Right lobe of liver (tissue), 6 donors: ENCODE measurements at places on chromosomes 7 and 10.

GRCh38 chr7:79666472-79666871 lies 213.0 kb upstream of the MAGI2 start:
- no peak for DNase-seq

DNA sequence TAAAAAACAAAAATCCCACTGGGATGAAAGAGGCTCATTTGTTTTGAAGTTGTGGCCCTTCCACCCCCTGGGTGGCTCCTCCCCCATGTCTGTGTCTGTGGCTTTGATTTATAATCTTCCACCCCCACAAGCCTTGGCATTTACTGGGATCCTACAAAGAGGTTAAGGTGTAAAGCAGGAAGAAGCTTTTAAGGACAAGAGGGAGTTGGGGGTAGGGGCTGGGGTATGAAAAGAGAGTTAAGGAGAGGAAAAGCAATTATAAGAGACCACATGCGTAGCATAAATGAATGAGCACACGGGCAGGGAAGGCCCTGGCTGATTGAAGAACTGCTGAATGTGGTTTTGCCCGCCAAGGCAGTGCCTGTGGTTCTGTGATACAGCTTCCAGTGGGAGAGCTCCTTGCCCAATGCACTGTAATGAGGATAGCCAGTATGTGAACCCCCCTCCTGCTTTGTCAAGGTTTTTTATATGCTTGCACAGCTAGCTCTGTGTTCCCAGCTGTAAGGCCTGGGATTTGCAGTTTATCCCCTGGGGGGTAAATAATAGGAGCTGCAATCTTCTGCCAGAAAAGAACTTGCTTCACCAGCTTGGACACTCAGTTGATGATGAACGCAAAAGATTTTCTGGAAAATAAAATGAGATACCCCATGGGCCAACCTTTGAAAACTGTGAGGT lies 34.7 kb upstream of the KMT2E start:
- DNase-seq, result no peak

DNA sequence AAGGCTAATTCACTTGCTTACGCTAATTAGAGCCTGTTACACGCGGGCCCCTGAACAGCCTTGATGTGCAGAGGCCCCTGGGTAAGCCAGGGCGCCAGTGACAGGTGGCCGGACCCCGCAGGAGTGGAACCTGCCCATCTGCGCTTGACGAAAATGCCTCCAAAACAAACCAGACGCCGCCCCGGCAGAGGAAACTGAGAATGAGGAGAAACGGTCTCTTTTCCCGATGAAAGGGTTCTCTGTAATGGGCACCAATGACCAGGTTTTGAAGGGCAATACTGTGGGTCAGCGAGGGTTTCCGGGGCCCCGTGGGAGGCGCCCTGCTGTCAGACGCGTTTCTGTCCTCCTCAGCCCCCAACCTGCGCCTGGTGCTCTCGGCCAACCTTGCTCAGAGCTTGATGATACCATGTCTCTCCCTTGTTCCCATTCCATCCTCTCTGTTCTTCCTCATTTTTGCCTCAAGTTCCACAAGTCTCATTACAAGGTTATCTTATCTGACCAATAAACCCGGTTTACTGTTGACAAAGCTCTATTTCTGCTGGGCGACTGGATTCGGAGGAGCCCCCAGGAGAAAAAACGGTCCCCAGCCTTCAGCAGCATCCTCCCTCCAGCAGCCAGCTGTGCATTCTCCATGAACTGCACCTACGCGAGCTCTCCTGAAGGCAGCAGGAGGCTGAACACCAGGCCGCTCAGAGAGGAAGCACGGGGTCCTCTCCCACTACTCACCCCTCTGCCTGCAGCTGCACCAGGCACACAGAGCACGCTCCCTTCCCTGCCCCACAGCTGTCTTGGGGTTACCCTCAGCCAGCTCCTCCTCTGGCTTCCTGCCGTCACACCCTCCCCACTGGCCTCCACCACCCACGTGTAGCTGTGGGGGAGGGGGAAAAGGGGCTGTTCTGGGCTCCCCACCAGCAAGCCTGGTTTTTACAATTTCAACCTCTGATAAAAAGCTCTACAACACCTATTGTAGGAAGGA lies 202.0 kb downstream of the MAD1L1 start:
- DNase-seq, result no peak

DNA sequence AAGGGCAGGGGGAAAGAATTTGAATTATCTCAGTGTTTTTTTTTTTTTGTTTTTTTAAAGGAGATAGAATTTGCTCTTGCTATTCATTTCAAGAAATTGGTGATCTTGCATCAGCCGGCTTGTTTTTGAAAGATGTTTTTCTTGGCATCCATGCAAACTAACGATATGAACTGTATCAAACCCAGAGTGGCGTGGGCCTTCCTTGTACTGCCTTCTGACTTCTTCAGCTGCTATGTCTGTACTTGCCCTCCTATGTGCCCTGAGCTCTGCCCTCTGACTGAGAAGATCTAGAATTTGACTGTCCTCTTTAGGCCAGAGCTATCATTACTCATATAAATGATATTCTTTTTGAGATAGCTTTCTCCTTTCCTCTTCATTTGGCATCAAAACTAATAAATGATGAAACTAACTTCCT lies 183.1 kb downstream of the EXOC4 start:
- no peak for DNase-seq

GRCh38 chr10:91381257-91381891 lies 28.8 kb upstream of the HECTD2 start:
- DNase-seq, result no peak

GRCh38 chr10:132226586-132227405 lies 40.0 kb downstream of the DPYSL4 start:
- DNase-seq, result no peak

GRCh38 chr7:114312649-114313048 lies 102.0 kb upstream of the FOXP2 start:
- no peak for DNase-seq

GRCh38 chr7:80362677-80363076 lies 149.2 kb downstream of the GNAT3 start:
- no peak for DNase-seq

DNA sequence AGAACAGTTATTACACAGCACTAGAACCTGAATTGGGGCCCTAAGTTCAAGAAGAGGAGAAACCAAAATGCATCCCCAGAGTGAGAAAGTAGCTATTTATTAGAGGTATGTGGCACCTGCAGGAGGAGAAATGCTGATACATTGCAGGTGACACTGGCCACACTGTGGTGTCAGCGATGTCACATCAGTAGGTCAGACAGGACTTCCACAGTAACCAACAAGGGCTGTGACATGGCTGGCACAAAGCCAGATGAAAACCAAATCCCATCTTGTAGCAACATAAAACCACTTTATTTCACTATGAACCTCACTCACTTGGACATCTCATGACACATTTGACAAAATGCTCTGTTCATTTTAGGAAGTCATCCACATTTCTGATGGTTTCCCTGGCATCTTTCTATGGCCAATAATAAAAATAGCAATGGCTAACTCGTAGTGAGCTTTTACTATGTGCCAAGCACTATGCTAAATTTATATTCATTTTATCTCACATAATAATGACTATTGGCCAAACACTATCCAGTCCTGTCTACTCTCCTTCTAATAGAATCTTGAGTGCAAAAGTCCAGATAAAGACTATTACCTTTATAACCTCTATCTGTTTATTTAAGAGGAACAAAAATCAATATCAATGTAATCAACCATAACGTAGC lies 154.2 kb downstream of the TSPAN12 start:
- DNase-seq, result no peak

- no peak for DNase-seq
Observed at GRCh38 chr7:347644-348479, 57.9 kb downstream of the FOXL3 start.

DNA sequence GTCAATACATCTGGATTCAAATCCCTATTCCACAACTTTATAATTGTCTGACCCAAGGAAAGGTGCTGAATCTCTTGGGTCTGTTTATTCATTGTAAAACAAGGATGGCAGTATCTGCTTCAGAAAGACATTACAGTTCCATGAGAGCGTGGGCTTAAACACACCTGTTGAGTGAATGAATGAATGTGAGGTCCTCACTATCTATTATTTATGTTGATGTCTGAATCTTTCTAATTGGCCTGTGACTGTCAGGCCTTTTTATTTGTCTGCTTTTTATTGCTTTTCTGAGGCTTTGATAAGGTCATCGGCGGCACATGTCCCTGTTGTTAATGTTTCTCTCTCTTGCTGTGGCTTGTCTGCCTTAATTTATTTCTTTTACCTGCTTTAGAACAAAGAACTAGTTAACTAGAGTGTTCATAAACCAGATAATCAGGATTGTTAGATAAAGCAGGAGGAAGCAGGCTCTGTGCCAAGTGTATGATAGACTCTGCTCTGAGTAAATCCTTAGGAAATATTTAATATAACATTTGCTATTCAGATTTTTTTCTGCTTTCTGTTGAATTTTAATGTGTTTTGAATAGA lies 42.3 kb upstream of the CYCS start:
- DNase-seq, result no peak

GRCh38 chr10:88062385-88062784 lies 199.0 kb downstream of the PTEN start:
- DNase-seq, result no peak

GRCh38 chr7:81492910-81493309 lies 276.9 kb downstream of the HGF start:
- DNase-seq, result no peak

DNA sequence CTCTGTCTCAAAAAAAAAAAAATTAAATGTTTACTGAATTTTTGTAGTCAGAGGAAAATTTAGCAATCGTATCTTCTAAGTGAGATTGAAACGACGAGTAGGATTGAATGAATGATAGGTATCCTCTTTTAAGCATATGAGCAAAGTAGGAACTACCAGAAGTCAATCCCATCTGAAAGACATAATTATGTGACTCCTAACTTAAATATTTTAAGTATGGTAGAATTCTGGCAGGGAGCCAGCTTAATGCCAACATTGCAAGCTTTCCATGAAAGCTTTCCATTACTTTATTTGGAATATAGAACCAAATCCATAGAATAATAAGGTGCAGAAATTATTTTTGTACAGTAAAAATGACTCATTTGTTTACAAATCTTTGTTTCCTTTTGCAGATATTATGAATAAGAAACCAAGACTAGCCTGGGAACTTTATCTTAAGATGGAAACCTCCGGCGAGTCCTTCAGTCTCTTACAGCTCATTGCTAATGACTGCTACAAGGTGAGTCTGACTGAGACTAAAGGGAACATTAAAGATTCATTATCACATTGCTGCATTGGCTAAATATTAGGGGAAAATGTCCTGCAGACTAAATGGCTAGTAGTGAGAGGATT lies 50.2 kb upstream of the UBN2 start:
- DNase-seq, result no peak

GRCh38 chr7:155204744-155205367 lies 92.8 kb upstream of the INSIG1 start:
- no peak for DNase-seq

GRCh38 chr10:5889624-5890451 lies at the start of the genes ANKRD16 and FBH1:
Gene ANKRD16 (minus strand): TSS chr10:5889893. CDS start chr10:5889354, 539 bp downstream.
Gene FBH1 (plus strand): TSS chr10:5890243. CDS start chr10:5890346, 103 bp downstream.
- peak; percentile 99 for DNase-seq

DNA sequence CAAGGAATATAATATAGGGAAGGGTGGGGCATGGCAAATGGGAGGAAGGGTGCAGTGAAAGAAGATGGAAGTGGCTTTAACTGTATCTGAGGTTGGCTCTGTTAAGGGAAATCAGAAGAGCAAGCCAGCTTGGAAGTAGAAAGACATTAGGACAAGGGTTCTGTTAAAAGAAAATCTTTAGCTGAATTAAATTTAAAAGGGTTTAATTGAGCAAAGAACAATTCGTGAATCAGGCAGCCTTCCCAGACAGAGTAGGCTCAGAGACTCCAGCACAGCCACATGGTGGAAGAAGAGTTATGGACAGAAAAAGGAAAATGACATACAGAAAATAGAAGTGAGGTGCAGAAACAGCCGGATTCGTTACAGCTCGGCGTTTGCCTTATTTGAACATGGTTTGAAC lies 42.0 kb downstream of the FAM13C start:
- no peak for DNase-seq

DNA sequence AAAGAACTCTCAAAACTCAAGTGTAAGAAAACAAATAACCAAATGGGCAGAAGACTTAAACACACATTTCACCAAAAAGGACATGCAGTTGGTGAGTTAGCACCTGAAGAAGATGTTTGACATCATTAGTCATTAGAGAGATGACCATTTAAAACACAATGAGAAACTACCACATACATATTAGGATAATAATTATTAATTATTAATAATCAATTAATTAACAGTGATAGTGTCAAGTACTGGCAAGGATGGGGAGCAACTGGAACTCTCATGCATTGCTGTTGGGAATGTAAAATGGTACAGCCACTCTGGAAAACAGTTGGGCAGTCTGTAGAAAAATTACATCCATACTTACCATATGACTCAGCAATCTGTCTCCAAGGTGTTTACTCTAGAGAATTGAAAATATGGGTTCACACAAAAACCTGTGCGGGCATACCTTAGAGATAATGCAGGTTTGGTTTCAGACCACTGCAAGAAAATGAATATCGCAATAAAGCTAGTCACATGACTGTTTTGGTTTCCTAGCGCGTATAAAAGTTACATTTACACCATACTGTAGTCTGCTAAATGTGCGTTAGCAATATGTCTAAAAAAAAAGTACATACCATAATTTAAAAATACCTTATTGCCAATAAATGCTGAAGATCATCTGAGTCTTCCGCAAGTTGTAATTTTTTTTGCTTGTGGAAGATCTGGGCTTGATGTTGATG lies 30.3 kb downstream of the ARID5B start:
- DNase-seq, result no peak

GRCh38 chr10:76922666-76923065 lies 714.9 kb downstream of the KCNMA1 start:
- no peak for DNase-seq

DNA sequence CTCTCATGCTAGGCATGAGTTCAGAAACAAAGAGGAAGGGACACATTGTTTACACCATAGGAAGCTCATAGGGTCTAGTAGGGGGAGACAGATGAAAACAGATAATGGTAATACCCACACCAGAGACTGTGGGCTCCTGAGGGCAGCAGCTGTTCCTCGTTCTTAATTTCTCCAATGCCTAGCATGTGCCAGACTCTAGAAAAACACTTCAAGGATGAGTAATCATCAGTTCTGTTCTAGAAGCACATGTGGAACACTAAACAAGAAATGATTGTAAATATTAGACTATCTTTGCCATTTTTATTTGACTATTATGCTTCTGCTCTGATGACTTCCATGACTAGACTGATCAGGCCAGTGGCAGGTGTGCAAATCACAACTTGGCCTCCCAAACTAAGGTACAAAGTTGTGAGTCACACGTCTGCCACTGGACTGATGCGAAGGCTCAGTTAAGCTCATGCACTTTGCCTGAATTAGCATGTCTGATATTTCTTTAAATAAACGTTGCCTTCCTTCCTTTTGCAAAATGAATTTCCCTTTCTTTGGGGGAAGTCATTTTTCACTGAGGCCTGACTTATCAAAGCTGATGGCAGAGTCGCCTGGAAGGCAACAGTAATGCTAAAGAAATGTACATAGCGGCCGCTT lies 89.2 kb upstream of the FGL2 start:
- no peak for DNase-seq
